Hepatic stellate cell (primary cell): ENCODE measurements at places on chromosomes 1 and 21.

DNA sequence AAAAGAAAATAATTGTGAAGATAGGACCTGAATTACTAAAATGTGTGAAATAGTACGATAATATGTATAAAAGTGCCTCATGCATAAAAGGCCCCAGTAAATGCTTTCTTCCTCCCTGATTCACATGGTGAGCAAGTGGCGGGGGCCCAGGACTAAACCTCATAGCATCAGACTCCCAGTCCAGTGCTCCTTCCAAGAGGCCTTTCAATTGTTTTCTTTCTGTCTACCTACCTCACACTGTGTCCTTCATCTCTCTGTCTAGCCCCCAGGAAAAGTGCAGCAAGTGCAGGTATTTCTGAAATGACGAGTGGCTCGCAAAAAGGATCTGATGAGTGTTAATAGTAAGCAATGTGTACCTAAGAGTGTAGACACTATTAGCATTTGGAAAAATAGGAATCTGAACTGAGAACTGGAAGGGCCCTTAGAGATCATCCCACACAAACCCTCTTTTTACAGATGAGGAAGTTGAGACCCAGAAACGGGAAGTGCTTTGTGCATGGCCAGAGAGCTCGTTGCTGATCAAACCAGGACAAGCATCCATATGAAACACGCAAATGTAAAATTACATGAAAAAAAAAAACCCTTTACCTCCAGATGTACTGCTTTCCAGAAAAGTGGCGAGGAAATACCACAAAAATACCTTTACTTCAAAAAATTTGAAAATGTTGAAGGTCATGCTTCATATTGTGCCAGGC is 118.2 kb upstream of the HOOK1 start:
- no peak for DNase-seq

GRCh38 chr1:215474940-215475339 is 92.2 kb upstream of the KCTD3 start:
- DNase-seq = no peak

- no peak for DNase-seq
These were observed 1.8 kb upstream of the GBP5 start for GRCh38 chr1:89274411-89274857.

GRCh38 chr21:27369978-27370571 is 403.2 kb upstream of the ADAMTS5 start:
- DNase-seq = no peak

DNA sequence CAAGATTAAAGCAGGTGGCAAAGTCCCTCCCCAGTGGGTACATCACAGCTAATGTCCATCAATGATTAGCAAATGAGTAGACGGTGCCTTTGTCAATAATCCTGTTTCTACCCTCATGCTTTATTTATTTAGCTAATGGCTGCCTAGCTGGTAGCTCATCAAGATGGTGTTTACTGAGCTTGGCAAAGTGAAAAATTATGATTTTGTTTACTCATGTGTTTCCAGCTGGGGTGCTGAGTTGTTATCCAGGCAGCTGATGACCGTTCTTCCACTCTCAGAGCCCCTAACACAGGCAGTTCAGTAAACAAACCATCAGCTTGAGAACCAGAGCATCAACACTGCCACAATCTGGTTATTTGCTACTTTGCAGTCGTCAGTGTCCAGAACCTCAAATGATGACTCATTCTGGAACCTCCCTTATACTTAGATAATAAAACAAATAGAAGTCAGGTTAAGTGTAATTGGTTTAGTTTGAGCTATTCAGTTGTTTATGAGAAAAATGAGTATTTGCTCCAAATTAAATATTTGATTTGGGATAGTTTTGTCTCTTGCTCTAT is 163.9 kb downstream of the ST6GALNAC5 start:
- peak; percentile 14 for DNase-seq

DNA sequence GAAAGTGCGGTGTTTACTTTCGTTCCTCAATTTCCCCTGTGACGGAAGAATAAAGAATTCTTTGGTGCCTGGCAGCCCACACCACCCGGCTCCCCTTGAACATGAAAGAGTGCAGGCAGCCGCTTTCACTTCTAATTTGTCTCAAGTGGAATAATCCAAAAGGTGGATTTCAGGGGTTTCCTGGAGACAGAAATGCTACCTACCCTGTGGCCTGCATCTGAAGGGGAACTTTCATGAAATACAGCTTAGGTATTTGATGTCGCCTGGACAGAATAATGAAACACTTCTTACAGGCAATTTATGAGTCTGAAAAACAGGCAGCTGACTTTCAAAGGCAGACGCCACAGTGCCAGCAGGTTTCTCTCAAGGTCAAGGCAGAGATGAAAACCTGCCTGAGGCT is 169.5 kb upstream of the USP24 start:
- no peak for DNase-seq

DNA sequence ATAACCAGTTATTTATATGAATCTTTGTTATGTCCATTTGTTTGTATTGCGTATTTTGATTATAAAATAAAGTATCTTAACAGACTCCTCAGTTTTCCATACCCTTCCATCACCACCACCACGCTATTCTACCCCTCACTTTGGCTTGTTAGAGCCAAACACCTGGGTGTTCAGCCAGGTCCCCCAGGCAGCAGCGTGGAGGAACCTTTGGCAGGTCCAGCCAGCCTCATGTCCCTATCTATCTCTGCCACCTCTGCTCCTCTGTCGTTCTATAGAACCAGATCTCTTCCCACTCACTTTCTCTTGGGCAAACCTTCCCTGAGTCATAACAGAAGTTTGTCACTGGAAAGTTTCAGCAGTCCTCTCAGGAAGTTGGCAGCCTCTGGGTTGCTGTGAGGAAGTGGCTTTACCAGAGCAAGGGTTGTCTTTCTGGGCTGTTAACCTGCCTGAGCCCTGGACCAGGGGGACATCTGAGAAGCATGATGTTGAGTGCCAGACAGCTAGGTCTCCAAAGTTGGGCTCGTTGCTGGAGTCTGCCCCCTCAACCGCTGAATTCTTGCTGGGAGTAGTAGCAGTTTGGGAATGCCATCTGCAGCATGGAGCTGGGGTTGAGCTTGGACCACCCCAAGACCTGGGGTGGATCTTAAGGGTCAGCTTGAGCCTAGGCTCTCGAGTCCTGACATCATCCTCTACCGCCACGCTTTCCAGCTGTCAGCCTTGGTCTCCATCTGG is 996 bp upstream of the SH3BGRL3 start:
- peak; percentile 76 for DNase-seq

DNA sequence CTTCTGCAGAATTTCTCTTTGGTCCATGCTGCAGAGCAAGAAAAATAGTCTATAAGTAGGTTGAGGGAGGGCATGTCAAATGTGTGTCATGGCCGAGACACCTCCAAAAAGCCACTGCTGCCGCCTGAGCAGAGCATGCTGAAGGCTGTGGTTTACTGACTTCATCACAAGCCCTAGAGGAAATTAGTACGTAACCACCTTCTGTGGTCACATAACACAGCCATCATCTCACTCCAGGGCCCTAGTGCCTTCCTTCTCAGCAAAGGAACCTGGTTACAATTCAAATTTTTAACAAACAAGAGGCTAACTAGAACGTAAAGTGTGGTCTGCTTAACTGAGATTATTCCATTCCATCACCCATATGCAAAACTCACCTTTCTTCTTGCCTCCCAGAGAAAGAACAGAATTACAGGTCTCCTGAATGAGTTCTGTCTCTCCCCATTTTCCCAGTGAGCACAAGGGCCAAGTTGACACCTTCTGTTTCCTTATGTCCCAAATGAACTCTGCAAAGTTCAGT is at the start of gene PTPN22:
Gene PTPN22, minus strand, starts transcription at position 116 of the 517 bp plus-strand sequence.
- peak; percentile 12 for DNase-seq

- DNase-seq = no peak
These were observed 10.1 kb downstream of the MATN1 start for GRCh38 chr1:30713311-30713710.

GRCh38 chr1:116338400-116338799 is 34.6 kb upstream of the ATP1A1 start:
- DNase-seq = no peak

GRCh38 chr1:187477103-187477502 is 648.4 kb downstream of the PLA2G4A start:
- no peak for DNase-seq

DNA sequence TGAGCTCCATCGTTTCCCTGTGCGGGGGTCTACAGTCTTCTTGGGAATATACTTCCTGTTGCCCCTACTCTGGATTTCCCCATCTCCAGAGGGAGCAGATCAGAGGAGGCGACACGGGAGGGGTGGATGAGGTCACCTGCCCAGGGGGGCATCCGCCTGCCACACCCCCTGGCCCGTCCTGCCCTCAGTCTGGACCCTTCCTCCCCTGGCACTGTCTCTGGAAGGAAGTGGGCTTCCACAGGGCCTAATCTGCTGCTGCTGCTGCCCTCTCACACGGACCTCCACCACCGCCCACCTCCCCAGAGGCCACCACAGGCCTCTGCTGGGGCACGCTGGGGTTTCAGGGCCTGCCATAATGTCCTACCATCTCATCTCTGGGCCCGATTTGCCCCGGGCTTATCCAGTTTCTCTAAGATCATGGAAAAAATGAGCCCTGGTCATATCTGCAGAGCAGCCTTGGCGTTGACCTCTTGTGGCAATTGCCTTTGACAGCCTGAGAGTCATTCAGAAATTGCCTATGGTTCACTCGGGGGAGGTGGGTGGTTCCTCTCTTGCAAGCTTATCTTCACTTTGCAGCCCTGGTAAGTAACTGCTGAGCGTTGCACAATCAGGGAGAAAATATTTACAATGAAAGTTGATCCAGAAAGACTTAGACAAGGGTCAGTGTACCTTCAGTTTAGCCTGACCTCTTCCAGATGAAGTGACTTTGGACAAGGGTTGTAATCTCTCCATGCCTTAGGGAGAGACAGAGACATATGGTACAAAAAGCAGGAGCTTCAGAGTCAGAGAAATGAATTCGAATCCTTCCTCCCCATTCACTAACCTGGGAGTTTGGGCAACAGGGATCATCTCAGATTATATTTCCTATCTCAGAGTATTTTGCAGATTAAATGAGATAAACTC is 252.4 kb downstream of the TOMM20 start:
- DNase-seq = no peak

GRCh38 chr1:85623061-85623471 is 42.5 kb downstream of the CCN1 start:
- DNase-seq = peak; percentile 80

DNA sequence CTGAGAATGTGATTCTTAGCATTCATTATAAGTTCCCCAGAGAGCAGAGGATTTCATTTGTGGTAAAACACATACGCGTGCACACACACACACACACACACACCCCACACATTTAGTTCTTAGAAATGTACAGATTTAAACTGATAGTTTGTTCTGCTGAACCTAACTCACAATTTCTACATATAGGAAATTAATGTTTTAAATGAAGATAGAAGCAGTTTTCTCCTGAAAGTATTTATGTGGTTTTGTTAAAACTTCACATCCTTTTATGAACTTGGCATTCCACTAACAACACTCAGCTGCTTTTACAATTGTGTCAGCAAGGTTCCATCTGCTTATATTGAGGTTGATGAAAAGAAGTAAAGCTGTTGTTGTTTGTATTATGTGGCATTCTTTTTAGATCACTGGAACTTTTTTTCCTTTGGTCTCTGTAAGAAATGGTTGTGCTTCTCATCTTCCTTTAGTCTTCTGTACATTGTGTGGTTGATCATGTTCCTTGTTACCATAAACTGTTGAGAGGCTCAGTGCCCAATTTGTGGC is 41.6 kb downstream of the AK4 start:
- DNase-seq = no peak

GRCh38 chr1:110085671-110086070 is 15.2 kb upstream of the ALX3 start:
- DNase-seq = no peak

GRCh38 chr1:46002551-46003150 is 129.8 kb downstream of the PIK3R3 start:
- no peak for DNase-seq

GRCh38 chr1:244157731-244158438 is 106.8 kb downstream of the ZBTB18 start:
- DNase-seq = no peak

DNA sequence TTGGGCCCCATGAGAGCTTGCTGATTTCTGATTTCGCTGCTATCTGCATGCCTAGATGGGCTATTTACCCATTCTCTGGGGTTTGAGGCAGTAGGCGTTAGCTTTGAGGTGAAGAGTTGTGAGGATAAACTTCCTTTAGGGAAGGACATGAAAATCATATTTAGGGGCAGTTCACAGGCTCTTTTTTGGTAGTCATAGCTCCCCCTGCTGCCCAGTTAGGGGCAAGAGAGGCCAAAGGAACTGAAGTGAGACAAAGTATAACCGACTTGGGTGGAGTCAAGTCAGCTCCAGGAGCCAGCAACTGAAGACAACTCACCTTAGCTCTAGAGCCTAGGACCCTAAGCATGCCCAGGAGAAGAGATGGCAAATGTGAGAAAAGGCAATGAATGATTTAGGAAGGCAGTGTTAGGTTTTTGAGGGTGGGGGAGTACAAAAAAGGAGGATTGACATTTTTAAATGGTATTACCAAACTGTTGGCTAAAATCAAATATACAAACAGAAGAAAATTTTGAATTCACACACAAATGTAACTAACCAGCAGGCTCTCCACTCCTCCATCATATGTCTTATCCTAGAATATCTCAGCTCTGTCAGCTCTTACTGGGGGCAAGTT is 625.2 kb downstream of the LMO4 start:
- no peak for DNase-seq

GRCh38 chr1:42523171-42523570 is 60.1 kb downstream of the CCDC30 start:
- DNase-seq = no peak

GRCh38 chr1:94281361-94282142 is 44.2 kb upstream of the ARHGAP29 start:
- DNase-seq = no peak
